ENCODE measurements at places on chromosomes 11 and 22.

GRCh38 chr22:40120848-40121247 lies 56.9 kb upstream of the TNRC6B start:
- no peak for DNase-seq

GRCh38 chr11:94676814-94677213 lies 91.3 kb upstream of the AMOTL1 start:
- no peak for DNase-seq

DNA sequence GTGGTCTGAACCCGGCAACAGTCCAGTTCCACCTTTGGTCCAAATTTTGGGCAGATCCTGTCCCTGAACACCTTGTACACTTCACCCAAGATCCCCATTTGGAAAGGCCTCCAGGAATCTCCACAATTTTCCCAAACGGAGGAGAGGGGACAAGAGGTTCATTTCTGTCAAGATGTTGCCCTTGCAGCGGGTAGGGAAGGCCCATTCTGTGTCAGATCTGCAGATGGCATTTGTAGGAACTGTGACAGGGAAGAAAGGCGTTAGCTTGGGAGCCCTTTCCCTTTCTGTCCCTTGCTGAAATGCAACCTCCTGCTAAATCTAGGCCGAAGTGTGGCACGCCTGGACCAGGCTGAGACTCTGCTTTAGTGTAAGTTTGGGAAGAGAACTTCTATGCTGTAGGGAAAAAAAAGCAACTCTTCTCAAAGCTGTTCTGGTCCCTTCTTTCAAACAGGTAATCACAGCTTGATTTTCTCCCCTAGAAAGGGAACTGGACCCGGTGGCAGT lies 86.0 kb downstream of the SCN3B start:
- no peak for DNase-seq

DNA sequence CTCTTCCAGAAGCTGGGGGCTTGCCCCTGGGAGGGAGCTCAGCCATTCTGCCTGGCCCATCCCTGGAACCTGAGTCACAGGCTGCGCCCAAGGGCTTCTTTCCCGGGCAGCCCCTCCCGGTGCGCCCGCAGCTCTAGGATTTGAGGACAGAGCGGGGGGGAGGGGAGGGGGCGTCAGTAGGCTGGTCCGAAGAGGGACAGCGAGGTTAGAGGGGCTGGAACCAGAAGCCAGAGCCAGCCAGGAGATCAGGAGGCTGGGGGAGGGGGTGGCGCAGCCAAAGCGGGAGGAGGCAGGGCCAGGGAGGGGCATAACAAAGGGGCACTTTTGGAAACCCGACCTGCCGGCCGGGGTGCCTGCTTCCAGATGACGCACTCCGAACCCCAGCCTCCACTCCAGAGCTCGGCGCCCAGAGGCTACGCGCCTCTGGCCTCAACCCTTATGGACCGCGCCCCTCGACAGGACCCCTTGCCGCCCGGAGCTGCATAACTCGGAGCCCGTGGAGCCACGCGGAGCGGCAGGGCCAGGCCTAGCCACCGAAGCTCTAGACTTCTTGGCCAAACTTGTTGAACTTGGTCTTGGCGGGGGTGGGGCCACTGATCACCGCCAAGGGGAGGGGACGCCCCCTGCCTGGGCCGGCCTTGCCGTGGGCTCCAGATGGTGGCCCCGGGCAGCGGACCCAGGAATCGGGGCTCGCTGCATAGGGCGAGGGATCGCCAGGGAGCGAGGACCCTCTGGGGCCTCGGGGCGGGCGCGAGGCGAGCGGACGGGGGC lies 744 bp downstream of the PACSIN3 start:
- no peak for DNase-seq

DNA sequence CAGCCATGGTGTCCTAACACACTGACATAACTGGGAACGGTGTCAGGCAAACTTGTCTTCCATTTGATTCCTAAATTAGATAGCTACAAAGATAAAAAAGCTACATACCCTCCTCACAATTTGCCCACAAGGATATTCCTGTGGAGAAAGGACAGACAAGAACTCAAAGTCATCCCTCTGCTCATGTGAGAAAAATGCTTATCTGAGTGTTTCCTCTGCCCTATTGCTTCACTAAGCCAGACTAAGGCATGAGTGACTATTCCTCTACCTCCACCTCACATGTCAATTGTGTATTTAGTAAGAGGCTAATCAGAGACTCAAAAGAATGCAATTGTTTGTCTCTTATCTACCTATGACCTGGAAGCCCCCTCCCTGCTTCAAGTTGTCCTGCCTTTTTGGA lies 247.7 kb downstream of the DDX10 start:
- no peak for DNase-seq

DNA sequence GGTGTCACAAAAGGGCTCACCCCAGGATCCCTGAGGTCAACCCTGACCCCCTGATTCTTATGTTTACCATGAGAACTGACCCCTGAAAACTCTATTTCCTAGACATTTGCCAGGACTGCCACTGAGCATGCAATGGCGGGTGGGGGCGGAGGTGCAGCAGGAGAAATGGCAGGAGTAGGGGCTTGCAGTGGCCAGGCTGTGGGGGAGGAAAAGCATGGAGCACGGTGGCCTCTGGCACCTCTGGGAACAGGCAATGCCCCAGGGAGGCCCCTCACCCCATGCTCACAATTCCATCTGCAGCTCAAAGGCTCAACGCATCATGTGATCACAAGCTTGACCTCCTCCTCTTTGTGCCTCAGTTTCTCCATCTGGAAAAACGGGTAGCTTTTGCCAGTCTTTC lies 46.5 kb upstream of the FGF3 start:
- no peak for DNase-seq

DNA sequence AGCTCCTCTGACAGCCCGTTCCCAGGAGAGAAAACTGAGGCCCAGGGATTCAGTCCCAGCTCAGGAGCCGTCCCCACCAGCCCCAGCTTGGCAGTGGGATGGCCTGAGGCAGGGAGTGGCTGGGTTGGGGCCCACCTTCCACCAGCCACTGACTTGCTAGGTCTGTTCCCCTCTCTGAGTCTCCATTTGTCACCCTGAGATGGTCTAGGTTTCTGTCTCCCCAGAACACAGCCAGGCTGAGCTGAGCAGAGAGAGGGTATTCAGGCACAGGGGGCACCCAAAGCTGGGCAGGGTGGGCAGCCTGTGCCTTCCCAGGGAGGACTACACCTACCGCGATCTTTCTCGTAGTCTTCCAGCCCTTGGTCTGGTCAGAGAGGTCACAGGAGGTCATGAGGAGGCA lies 95.7 kb downstream of the PDE2A start:
- no peak for DNase-seq

GRCh38 chr11:125342281-125342930 lies 153.7 kb downstream of the FEZ1 start:
- DNase-seq: no peak

DNA sequence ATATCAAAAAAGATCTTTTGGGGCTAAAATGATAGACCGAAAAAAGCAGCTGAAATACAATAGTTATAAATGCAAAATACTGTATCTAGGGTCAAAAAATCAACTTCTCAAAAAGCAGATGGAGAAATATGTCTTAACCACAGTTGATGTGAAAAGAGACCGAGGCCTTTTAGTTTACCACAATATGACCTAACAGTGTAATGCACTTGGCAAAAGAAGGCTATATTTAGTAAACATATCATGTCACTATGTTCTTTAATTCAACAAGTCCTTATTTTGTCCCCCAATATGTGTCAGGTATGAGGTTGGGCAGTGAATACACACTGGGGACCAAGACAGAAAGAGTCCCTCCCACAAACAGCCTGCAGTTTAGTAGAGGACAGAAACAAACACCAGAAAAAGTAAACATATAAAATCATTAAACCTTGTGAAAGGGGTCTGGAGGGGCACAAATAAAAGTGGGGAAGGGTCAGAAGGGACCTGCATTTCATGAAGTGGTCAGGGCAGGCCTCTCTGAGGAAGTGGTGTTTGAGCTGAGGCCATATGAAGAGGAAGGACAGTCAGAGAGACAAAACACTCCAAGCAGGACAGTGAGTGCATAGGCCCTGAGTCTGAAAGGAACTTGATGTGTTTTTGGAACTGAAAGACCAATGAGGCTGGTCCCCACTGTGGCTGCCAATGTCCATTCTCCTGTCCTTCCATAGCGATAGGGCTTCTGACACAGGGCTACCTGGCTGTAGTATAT lies 53.4 kb downstream of the LIF start:
- DNase-seq: no peak

GRCh38 chr11:118621071-118621783 lies 13.8 kb downstream of the PHLDB1 start:
- no peak for DNase-seq

- no peak for DNase-seq
Observed at GRCh38 chr11:106989078-106989455, 29.2 kb downstream of the GUCY1A2 start.

DNA sequence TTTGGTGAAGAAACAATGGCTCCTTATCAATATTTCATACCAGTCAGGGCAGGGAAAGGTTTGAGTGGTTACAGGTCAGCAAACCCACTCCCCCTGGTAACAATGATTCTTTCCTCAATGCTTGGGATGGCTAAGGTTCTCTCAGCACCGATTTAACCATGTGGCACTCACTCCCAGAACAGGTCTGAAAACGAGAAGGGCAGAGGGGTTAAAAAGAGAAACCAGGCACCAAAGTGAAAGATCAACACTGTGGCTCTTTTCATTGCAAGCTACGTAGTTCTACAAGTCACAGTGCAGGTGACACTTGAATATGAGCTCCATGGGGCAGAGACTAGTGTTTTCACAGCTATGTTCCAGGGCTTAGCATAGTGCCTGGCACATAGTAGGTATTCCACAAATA lies 132.4 kb downstream of the PLEKHA7 start:
- no peak for DNase-seq

DNA sequence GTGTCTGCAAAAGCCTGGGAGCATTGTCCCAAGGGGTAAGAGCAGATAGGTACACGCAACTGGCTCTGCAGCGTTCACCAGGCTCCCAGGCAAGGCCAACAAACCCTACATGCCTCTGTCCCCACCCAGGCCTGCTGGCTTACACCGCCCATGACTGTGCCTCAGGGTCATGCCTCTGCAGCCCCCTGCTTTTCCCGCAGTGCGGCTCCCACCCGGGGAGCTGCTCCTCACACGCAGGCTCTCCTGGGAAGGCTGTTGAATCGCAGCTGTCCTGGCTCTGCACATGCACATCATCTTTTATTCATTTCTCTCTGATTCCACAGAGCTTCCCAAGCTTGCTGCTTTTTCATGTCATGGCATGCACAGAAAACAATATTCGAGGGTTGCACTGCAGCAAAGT lies 29.2 kb upstream of the B3GAT1 start:
- DNase-seq: no peak
